Effector CD8-positive, alpha-beta T cell (primary cell): ENCODE measurements at places on chromosomes 2 and 18.

GRCh38 chr2:32271063-32271462, 6.4 kb upstream of the NLRC4 start:
- DNase-seq = no peak

- no peak for DNase-seq
Measured at GRCh38 chr2:185372188-185372587, 366.4 kb upstream of the FSIP2 start.

DNA sequence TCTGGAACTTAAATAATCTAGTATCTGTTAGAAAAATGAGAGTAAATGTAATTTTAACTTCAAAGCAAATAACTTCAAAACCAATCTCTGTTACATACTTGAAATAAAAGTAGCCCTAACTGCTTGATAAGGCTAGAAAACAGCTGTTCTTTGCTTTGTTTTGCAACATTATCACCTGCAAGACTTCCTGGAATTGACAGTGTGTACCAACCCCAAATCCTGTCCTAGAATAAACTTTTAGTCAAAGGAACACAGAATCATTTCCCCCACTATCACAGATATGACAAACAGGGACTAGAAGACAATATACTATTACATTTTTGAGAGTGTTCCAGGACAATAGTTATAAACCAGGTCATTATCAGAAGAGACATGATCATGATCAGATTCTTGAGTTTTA, 105.3 kb upstream of the PGAP1 start:
- DNase-seq = no peak

GRCh38 chr2:101446869-101447268, 28.0 kb downstream of the RFX8 start:
- DNase-seq = no peak

GRCh38 chr18:45332871-45333270, 282.4 kb upstream of the SLC14A2 start:
- no peak for DNase-seq

DNA sequence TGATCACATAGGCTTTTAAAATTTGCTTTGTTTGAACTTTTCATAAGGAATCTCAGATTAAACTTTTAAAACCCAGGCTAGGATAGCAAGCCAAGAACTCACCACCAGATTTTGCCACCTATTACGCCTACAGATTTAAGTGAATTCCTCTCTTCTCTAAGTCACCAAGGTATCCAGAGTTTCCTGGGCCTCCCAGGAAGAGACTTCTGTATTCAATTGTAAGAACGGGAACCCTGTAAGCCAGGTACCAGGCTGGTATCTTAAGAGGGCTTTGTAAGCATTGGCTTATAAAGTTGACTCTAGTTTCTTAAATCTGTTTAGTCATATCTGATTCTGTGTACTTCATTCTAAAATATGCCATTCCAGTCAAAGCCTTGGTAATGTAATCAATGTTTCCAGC, 285.1 kb downstream of the MBD5 start:
- no peak for DNase-seq

DNA sequence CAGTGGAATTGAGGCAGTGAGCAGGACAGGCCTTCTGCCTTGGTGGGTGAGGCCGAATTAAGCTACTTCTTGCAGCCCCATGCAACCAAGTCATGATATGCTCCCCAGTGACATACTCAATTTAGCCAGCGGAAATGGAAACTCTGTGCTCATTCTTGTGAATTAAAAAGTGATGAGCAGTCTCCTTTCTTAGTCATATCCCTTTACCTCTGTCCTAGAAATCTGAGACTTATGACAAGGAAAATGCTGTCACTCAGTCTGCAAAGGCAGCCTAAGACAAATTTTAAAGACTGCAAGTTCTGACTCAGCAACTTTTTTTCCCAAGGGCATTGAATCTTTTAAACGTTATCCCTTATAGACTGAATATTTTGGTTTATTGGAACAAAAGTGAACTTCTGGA, 218.2 kb downstream of the SH3BP4 start:
- no peak for DNase-seq

- no peak for DNase-seq
Measured at GRCh38 chr18:5851998-5852397, 43.3 kb downstream of the TMEM200C start.

DNA sequence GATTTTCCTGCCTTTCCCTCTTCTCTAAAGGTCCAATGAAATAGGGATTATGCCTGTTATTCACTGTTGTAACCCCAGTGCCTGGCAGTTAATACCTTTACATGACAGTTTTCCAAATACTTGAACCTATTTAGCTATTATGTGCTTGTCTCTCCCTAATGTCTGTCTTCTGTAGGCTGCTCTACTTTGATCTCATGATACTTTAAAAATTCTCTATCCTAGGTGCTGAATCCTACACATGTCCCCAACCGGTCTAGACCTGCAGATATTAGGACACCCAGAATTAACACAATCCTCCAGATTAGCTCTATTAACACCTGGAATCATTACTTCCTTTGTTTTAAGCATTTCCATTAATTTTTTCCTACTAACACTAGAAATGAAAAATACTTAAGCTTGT, 7.3 kb downstream of the CEBPZ start:
- DNase-seq = no peak

- DNase-seq = no peak
Measured at GRCh38 chr2:214695789-214696188, 113.7 kb downstream of the BARD1 start.

GRCh38 chr18:51340332-51340731, 142.9 kb upstream of the MEX3C start:
- DNase-seq = no peak

- no peak for DNase-seq
Measured at GRCh38 chr2:66888791-66889631, 454.1 kb downstream of the MEIS1 start.

DNA sequence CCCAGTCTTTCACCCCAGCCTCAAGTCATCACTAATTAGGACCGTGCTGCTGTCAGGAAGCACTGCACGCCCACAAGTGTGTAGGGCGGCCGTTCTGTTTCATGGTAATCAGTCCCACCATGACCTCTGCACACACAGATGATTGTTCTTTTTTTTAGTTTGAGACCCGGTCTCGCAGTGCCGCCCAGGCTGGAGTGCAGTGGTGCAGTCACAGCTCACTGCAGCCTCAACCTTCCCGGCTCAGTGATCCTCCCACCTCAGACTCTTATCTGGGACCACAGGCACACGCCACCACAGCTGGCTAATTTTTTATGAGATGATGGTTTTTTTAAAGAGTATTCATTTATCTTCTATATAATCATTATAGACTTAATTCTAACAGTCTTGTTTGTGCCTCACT, 1.8 kb upstream of the IAH1 start:
- DNase-seq = no peak

DNA sequence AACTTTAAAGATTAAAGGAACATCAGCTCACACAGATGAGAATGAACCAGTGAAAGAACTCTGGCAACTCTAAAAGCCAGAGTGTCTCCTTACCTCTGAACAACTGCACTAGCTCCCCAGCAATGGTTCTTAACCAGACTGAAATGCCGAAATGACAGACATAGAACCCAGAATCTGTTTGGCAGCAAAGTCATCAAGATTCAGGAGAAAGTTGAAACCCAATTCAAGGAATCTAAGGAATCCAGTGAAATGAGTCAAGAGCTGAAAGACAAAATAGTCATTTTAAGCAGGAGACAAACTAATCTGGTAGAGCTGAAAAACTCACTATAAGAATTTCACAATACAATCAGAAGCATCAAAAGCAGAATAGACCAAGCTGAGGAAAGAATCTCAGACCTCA, 72.0 kb downstream of the STRADB start:
- DNase-seq = no peak

DNA sequence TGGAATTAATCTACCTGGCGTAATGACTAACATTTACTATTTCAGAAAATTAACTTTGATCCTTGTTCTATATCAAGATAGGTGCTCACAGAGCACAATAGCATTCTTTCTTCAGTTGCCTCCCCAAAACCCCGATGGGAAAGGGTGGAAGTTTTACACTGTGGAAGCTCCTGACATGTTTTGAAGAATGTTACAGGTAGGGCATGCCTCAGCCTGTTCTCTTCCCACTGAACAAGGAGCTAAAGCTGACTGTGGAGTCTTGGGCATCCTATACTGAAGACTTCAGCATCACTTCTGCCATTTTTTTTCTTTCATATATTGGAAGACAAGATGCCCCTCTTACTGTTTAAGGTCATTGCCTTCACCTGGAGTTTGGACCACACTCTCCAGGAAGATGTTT, 211.2 kb downstream of the SPP2 start:
- no peak for DNase-seq

DNA sequence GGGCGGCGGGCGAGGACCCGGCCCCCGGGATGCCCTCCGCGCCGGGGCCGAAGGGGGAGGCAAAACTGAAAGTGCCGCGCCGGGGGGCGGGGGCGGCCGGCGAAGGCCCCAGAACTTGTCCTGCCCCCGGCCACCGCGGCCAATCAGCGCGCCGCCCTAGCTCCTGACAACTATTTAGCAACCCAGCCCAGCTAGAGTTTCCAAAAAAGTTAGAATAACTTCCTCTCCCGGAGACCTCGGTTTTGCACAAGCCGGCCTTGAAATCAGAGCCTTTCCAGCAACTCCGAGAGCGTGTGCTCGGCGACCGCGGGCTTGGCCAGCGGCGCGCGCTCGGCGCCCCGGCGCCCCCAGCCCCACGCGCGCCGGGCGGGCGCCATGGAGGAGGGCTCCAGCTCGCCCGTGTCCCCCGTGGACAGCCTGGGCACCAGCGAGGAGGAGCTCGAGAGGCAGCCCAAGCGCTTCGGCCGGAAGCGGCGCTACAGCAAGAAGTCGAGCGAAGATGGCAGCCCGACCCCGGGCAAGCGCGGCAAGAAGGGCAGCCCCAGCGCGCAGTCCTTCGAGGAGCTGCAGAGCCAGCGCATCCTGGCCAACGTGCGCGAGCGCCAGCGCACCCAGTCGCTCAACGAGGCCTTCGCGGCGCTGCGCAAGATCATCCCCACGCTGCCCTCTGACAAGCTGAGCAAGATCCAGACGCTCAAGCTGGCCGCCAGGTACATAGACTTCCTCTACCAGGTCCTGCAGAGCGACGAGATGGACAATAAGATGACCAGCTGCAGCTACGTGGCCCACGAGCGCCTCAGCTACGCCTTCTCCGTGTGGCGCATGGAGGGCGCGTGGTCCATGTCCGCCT, at the start of gene TWIST2:
Gene TWIST2 (plus strand): TSS at position 245 of the 850 bp plus-strand sequence. CDS start 131 bp downstream, at position 376.
- DNase-seq = no peak

DNA sequence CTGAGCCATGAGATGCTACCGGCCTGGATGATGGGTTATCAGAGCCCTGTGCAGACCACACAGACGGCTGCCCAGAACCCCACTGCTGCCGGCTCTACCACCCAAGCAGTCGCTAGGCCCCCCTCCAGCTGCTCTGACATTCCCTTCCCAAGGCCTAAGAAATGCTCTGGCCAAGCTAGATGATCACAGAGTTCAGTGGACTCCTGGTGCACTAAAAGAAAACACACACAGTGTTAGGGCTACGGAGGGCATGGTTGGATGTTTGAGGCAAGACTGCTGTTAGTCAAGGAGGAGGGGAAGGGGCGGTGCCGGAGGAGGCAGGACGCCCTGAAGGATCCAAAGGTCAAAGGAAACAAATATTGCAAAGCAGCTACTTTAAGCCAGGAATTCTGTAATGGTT, 174.5 kb downstream of the MYCN start:
- DNase-seq = no peak

GRCh38 chr2:205730701-205731582, 48.6 kb downstream of the NRP2 start:
- no peak for DNase-seq

DNA sequence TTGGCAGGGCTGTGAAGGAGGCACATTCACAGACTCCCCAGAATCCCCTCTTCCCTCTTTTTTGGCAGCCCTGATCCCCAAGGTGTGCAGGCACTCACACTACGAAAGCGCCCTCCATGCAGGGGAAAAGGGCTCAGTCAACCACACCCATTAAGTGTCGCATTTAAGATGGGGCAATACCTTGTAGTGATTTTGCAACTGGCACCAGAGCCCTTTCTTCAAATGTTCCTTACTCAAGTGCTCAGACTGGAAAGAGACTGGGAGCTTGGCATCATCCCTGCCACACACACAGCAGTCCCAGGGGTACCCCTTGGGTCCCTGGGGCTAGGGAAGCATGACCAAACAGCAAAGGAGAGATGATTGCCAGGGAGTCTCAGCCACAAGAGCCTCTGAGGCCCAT, 190.1 kb downstream of the HAUS1 start:
- no peak for DNase-seq
